ENCODE measurements at places on chromosomes 5 and 9.

- DNase-seq, result no peak
These were observed 65.7 kb downstream of the IRX2 start for GRCh38 chr5:2685651-2686272.

DNA sequence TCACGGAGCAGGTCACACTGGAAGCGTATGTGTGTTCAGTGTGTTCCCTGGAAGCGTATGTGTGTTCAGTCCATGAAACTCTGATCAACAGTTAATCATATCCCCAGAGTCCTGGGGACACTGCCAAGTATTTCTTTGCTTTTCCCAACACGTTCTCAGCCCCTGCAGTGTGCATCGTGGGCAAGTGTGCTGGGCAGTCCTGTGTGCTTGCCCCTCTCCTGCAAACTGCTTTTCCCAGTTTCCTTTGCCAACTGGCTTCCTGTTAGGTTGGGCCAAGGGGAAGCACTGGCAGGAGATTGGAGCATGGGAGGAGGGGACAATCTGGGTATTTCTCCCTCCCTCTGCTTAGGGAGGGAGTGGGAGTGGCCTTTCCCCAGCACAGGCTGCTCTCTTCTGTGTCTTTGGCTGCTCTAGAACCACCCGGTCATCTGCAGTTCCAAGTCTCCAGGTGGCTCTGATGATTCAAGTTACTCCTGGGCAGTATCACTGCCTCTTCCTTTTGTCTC, 36.8 kb upstream of the NEK6 start:
- DNase-seq, result no peak

GRCh38 chr5:151931260-151931659, 6.6 kb upstream of the GLRA1 start:
- no peak for DNase-seq

DNA sequence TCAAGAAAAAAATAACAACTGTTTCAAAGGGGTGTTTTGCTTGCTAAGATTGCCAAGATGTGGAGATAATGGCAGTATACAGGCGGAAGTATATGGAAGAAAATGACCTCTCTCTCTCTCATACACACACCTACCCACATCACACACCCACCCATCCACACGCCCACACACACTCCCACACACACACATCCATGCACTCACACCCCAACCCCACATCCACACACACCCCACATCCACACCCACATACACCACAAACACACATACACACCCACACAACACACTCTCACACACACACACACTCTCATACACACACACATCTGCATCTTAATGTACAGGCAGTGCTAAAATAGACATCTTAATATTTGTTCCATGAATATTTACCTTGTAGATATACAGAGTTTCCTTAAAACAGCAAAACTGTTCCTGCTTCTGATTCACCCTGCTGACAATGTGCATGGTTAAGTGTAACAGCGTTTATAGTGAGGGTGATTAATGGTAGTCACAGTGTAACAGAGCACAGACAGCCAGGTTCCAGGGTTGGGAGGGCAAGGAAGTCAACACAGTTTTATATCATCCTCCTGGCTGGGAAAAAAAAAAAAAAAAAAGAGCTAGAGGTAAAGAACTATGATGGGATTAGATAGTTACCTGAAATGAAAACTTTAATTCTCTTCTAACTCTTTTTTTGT, 8.3 kb downstream of the BHMT2 start:
- no peak for DNase-seq

GRCh38 chr9:26956860-26957233, 635 bp downstream of the IFT74 start:
- DNase-seq, result no peak

DNA sequence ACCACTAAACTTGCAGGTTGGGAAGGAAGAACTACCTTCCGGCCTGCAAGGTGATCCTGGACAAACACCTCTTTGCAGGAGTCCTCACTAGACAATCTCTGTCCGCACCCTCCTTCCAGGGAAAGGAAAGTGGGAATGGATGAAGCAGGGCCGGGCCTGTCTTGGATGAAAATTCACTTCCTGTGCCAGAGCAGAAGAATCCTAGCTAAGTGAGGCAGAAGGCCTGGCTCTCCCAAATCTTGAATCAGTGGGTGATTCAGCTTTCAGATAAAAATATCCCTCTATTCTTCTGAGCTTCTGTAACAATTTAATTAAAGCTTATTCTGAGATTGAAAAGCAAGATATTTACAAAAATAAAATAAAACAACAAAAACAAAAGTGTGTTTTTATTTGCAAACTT, 281.9 kb upstream of the TLE4 start:
- no peak for DNase-seq

GRCh38 chr9:73042155-73042554, 89.3 kb upstream of the ALDH1A1 start:
- DNase-seq, result no peak

- no peak for DNase-seq
These were observed 1.5 kb upstream of the PTGES2 start for GRCh38 chr9:128128836-128129590.

GRCh38 chr5:90014420-90014819, 395.1 kb downstream of the CETN3 start:
- no peak for DNase-seq

DNA sequence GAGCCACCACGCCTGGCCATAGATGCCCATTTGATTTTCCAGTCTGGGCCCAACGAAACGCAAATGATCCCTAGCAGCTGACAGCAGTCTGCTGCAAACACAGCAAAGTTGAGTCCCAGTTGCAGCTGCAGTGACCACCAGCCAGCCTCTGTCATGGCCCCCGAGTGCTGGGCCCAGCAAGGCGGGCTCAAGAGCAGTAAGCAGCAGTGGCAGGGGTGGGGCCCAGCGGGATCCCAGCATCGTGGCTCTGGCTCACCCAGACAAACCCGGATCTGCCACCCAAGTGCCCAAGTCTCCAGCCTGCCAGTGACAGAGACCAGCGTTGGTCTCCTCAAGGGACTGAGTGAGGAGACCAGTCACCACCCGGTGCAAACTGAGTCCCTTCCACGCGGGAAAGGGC, 6.9 kb upstream of the LTC4S start:
- DNase-seq, result no peak

- DNase-seq, result no peak
These were observed 10.7 kb downstream of the OR2V1 start for GRCh38 chr5:181120306-181120705.

DNA sequence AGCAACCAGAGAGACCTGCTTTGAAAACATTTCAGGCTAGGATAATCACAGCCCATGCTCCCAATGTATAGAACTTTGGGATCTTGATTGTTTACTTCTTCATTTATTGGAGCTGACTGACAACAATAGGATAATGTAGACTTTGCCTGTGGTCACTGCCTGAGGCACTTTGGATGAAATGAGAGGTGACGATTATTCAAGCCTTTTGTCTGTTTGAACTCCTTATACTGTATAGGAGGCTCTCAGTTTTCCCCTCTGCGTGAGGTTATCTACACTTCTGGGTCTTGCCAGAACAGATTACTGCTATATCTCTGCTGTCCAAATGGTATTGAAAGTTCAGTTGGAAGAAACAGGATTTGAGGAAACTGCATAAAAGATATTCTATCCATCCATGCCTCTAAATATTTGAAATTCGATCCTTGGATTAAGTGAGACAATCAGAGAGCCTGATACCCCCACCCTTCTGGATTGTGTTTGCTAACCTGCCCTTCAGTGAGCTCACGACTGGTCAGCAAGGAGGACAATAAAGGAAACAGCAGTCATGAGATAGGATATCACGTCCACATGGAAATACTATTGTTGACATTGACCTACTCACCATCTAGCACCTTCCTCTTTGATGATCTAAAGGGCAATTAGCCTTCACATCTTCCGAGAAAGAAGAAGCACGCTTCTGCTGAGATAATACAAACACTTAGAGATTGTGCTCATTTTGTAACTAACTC, 98.1 kb downstream of the DOCK8 start:
- no peak for DNase-seq

GRCh38 chr5:143495110-143495509, 91.6 kb upstream of the NR3C1 start:
- no peak for DNase-seq

DNA sequence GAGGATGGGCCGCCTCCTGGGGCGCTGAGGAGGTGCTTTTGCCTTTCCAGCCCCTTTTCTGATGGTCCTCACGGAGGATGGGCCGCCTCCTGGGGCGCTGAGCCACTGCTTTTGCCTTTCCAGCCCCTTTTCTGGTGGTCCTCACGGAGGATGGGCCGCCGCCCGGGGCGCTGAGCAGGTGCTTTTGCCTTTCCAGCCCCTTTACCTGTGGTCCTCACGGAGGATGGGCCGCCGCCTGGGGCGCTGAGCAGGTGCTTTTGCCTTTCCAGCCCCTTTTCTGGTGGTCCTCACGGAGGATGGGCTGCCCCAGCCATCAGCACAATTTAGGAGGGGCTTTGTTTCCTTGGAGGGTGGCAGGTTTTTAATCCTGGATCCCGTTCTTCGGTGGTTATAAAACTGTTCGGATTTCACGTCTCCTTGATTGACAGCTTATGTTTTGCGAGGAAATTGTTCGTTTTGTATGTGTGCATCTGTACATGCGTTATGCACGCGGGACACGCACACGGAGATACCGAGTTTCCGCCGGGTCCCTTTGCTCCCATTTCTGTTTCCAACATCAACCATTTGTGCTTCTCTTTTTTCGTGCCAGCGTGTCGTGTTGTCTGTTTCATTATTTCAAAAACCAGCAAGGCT, 34.7 kb upstream of the SLC9A3 start:
- no peak for DNase-seq

- DNase-seq, result no peak
These were observed 131.0 kb upstream of the ASTN2 start for GRCh38 chr9:117545846-117546245.

DNA sequence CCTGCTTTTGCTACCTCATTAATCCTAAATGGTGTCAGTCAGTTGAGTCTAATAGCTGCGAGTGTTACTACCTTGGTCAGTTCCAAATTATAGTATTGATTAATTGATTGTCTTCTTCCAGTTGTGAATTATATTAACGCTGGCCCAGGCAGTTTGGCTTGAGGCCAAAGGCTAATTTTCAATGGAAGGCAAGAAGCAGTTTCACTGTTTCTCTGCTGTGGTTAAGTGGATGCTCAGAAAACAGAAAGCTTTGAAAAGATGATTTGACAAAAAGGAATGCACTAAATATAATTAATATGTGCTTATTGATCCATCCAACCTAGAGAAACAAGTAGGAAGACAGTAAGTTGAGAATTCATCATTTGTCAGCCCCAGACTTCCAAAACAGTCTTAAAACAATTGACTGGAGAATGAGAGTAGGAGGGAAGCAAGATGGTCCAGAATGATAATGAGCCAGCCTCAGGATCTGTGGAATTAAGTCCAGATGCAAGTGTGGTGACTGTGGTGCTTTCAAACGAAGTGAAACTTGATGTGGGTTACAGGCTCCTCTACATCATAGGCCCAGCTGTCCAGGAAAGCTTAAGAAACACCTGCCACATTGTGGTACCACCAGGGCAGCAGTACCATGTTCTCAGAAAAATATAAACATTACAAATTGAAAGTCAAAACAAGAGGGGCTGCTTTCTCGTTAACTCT, 1371.0 kb upstream of the DMAC1 start:
- DNase-seq, result no peak

GRCh38 chr9:98504298-98505282, 204.1 kb downstream of the GABBR2 start:
- DNase-seq, result no peak

DNA sequence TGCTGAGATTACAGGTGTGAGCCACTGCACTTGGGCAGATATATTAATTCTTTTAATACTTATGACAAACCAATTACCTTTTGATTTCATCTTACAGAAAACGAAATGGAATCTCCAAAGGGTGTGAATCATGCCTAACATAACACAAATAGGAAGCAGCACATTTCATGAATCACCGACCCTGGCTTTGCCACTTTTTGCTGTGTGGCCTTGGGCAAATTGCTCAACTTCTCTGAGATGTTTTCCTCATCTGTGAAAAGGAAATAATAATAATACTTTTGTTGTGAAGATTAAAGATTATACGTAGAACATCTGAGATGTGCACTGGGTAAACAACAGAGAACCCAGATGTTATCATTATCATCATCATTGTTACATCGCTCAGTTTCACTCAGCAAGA, 50.7 kb upstream of the FREM1 start:
- no peak for DNase-seq

DNA sequence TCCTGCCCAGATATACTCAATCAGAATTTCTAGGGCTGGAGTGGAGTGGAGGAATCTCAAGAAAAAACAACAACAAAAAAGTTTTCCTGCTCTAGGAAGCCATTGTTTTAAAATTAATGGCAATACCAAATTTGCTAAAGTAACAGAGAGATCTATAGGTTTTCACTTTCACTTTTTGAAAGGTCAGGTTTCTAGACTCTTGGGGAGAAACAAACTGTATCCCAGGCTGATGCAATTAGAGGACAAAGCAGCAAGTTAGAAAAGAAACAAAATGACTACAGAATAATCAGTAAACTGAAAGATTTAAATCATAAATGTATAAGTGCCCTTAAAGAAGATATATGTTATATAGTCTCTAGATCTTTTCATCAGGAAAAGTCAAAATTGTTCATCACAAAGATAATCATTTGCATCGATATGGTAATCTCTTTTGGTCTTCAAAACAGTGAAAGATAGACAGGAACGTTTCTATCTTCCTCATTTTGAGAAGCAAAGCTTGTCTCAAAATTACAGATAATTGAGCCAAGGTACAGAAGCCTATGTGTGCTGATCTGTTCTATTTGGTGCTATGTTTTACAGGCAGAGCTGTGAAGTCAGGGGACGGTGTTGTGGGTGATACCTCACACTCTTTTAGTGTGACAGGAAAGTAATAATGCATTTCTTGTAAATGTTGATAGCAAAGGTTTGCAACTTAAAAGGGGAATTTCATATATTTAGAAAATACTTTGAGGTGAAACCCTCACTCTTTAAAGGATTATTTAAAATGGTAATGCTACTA, 1746.6 kb upstream of the C9orf72 start:
- no peak for DNase-seq

- no peak for DNase-seq
These were observed 60.9 kb downstream of the FREM1 start for GRCh38 chr9:14849296-14849695.

DNA sequence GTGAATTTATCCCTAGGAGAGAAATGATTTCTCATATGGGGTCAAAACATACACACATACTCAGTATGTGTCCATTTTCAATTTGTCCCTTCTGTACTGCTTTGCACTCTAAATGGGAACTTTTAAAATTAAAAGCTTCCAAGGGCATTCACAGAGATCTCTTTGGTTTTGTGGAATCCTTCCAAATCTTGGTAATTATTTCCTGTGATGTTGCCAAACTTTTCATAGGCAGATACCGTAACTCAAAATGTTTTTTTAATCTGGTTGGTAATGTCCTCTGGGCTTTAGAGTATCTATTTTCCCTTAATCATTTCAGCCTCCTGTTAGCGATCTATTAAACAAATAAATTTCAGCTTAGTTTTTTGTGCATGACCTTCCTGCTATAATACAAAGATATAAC, 282.4 kb downstream of the ARHGEF28 start:
- DNase-seq, result no peak

GRCh38 chr9:14325147-14325546, 11.2 kb upstream of the NFIB start:
- no peak for DNase-seq

- DNase-seq, result no peak
These were observed 574.1 kb downstream of the NR2F1-AS1 start for GRCh38 chr5:93006915-93007314.

- no peak for DNase-seq
These were observed 298.1 kb downstream of the NR3C1 start for GRCh38 chr5:143105216-143105905.

GRCh38 chr5:35202319-35203111, 27.8 kb downstream of the PRLR start:
- DNase-seq, result no peak

GRCh38 chr5:67133776-67134175, 62.8 kb downstream of the CD180 start:
- no peak for DNase-seq

GRCh38 chr5:173290477-173291131, 37.6 kb downstream of the STC2 start:
- no peak for DNase-seq

- no peak for DNase-seq
These were observed 162.0 kb downstream of the C9orf50 start for GRCh38 chr9:129458663-129459546.

Measured in stimulated activated CD8-positive, alpha-beta memory T cell treated with anti-CD3 and anti-CD28 coated beads, Interleukin-7, amount 100 ng/mL, for 1 hour (primary cell).